ENCODE measurements at places on chromosomes 6 and 20.

DNA sequence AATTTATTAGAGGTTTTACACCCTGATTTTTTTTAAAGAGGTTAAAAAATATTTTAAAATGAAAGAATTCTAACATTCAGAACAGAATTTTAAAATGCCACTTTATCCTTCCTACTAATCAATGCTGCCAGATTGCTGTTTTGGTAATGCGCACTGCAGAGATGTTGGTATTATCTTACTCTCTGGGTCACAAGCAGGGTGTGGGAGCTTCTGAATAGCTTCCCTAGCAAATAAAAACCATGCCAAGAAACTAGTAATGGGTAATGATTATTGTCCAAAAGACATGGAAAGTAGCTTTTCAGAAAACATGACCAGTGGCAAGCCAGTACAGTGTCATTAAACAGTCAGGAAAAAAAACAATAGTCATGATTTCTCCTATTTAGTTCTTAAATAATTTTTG lies 205.4 kb downstream of the TPBG start:
- peak; percentile 79 for DNase-seq

DNA sequence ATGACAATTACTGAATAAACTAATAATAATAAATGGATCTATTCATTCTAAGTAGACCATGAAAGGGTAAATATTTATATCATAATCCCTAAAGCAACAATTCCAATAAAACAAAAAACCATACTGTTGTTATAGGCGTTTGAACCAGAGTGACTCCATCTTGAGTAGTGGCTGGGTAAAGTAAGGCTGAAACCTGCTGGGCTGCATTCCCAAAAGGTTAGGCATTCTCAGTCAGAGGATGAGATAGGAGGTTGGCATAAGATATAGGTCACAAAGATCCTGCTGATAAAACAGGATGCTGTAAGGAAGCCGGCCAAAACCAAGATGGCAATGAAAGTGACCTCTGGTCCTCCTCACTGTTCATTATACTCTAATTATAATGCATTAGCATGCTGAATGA lies 8.3 kb downstream of the OR2H1 start:
- DNase-seq: no peak

DNA sequence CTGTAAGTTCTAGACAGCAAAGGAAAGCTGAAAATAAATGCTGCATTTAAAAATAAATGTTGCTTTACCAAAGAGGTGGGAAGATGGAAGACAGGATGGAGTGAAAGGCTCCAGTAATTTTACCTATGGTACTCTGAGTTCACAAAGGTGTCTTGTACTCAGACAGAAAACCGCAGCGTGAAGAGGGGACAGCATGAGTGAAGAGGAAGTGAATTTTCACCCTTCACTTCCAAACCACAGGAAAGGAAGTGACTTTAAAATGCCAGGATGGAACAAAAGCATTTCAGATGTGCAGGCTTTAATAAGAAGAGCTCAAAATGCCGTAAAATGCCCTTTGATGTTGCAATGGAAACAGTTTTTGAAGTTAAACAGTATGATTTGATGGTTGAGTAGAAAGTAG lies 91.2 kb upstream of the TINAG start:
- DNase-seq: no peak

GRCh38 chr6:2465336-2465735 lies 219.9 kb upstream of the GMDS start:
- no peak for DNase-seq

- DNase-seq: no peak
Measured at GRCh38 chr20:59604741-59605600, 631 bp downstream of the PHACTR3 start.

DNA sequence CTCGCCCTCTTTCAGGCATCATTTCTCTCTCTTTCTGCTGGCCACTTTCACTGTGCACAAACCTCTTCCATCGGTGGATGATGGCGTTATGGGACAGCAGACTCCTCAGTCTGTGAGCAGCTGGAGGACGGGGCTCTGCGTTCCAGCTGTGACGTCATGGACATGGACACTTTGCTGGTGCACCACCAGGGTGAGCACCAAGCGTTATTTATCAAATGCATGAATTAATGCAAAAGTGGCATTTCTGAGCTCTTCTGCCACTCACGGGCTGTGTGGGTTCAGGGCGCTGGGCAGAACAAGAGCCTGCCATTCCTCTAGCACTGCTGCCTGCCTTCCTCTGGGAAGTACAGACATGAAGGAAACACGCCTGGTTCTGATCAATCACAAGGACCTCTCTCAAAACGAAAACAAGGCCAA lies 82.9 kb upstream of the MPC1 start:
- DNase-seq: no peak

DNA sequence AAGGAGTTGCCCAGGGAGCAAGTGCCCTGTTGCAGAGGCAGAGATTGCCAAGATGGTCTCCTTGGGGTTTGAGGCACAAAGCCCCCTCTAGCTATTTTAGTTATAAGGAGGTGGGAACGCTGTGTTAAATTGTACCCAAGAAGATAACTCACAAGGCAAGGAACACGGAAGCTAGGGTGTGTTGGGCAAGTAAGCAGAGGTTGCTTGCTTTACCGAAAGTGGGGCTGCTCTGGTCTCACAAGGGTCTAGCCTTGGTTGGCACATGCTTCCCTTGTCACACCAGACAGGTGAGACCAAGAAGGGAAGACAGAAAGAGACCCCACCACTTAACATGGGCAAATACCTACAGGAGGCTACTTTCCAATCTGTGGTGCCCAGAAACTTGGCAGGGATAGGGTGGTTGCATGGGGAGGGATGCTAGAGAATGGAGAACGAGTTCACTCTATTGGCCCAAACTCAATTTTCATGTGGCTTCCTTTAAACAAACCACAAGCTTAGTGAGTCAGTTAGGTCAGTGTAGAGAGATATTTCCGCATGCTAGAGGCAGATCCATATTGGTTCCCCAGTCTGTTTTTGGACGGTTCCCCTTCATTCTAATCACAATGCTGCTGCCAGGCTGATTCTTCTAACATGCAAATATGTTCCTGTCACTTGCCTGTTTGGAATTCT lies 42.4 kb downstream of the PLAGL1 start:
- DNase-seq: no peak

DNA sequence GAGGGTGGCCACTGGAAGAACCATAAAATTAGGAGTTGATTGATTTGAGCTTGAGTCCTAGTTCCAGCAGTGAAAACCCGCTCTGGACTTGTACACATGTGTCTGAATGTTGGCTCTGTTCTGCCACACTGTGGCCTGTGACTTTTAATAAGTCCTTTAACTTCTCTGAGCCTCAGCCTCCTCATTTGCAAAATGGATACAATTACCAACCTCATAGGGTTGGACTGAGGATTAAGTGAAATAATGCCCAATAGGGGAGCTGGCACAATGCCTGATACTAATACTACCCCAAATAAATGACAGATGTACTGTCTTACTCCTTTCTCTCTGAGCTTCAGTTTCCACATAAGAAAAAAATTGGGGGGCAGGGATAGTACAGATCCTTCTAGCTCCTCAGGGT lies 92.6 kb upstream of the RIPOR2 start:
- no peak for DNase-seq

GRCh38 chr6:151008425-151008824 lies 142.9 kb downstream of the MTHFD1L start:
- DNase-seq: no peak

- no peak for DNase-seq
Measured at GRCh38 chr6:144334150-144334708, 49.1 kb downstream of the UTRN start.

DNA sequence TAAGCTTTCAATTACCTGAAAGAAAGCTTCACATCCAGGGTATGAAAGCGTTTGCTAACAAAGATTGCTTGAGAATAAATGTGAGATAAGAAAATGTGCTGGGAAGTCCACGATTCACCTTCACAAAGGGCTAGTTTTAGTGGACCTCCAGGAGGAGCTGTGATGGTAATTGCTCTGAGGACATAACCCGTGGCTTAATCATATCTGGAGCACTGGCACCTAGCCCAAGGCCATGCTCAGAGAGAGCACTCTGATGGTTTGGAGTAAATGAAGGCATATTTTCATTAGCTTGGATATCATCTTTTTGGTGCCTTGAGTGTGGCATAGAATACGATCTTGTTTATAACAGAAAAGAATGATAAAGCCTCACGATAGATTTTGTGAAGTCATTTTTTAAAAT lies 46.9 kb upstream of the BACH2 start:
- no peak for DNase-seq

DNA sequence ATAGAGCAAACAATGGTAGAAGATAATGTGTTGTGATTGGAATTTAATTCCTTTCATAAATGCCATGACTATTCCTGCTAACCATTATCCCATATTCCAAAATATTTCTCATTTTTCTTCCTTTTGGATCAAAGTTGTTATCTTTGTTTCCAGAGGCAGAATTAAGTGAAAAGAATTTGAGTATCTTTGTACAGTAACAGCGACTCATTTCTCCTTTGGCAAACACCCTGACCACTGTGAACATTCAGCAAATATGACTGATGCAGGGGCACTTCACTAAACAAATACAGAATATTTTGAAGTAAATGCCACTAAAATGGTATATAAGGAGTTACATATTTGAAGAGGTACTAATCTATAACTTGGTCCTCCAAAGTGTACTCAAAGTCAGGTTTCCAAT lies 105.0 kb upstream of the LAMP5 start:
- no peak for DNase-seq

DNA sequence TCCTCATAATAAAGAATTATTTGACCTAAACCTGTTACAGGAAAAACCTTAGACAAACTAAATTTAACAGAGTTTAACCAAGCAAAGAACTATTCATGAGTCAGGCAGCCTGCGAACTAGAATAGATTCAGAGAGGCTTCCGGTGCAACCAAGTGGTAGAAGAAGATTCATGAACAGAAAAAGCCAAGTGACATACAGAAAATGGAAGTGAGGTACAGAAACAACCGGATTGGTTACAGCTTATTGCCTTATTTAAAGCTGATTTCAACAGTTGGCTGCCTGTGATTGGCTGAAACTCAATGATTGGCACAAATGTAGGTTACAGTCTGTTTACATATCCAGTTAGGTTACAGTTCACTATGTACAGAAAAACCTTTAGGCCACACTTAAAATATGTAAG lies 10.1 kb downstream of the PPP1R3G start:
- DNase-seq: no peak

DNA sequence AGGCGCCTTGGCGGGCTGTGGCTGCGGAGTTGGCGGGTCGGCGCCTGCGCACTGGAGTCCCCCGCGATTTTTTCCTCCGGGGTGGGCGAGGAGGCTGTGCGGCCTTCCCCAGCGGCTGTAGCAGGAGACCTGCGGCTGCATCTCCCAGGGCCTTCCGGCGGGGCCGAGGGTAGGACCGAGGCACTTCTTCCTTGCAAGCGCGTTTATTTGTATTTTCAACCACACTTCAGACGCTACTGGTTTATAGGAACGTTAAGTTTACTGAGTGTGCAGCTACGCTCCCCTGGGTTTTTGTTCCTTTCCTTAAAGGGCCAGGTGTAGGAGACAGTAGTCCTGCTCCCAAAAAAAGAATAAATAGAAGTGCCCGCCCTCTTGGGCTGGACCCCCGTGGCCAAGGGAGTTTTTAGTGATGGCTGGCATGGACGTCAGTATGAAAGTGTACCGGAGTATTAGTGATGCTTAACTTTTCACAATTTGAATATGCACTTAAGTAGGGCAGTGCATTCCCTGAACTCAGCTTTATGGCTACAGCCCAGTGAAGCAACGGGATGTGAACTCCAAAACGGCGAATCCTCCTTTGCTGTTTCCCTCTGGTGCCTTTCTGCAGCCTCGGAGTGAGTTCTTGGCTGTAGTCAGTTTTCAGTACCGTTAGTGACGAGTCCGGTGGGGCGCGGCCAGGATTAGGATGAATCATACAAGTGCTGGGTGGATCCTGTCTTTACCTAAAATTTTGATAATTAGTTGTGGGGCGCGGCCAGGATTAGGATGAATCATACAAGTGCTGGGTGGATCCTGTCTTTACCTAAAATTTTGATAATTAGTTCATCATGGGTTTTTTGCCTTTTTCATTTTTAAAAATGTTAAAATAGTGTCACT lies 1.0 kb upstream of the FBXO5 start:
- DNase-seq: peak; percentile 74

DNA sequence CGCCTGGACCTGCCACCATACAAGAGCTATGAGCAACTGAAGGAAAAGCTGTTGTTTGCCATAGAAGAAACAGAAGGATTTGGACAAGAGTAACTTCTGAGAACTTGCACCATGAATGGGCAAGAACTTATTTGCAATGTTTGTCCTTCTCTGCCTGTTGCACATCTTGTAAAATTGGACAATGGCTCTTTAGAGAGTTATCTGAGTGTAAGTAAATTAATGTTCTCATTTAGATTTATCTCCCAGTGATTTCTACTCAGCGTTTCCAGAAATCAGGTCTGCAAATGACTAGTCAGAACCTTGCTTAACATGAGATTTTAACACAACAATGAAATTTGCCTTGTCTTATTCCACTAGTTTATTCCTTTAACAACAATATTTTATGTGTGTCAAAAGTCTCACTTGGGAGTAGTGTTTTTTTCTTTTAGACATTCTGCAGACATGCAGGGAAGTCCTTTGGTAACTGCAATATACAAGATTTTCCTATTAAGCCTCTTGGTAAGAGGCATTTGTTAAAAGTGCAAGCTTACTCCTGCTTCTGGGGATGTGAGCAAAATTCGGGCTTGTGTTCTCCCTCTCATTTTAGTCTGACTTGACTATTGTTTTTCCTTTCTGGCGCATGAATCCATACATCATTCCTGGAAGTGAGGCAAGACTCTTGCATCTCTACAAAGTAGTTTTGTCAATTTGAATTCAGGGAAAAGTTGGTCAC lies 8.4 kb upstream of the DYNLRB1 start:
- no peak for DNase-seq

DNA sequence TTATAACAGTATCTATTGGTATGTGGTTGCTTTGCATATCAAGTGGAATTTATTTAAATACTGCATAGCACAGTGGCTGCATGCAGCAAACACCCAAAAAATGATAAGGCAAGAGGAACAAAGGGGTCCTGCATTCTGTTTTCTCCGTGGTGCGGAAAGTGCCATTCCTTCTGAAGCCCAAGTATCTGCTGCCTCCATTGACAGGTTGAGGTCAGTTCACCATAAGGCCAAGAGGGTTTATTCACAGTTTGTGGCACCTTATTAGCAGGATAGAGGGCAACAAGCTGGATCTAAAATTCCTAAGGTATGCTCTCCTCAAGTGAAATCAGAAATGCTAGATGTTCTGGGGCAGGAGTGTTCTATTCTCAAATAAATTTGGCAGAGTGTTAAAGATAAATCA lies 9.3 kb downstream of the CARMIL1 start:
- no peak for DNase-seq

DNA sequence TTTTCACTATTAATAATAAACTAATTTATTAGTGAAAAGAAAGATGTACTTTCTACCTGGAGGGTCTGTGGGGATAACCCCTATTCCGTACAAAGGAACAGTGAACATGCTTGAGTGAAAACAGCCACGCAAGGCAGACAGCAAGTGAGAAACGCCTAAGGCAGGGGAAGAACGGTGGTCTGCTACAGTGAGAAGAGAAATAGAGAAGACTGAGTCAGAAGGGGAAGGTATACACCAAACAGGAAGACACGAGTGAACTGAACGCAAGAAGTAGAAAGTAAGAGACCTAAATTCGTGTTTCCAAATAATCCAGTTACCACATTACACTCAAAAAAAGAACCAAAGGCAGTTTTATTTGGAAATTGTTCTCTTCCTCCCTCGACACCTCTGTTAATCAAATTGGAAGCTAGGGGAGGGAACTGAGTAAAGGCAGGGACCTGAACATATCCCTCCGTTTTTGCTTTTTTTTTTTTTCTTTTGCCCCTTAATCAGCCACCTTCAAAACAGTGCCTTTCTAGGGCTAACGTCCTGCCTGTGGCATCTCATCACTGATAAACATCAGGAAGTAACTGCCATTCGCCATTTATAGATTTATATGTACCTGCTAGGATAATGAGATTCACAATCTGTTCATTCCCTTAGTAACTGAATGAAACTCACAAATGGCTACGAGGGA lies 48.9 kb downstream of the ATXN1 start:
- DNase-seq: no peak

- no peak for DNase-seq
Measured at GRCh38 chr6:1695546-1696462, 86.1 kb downstream of the FOXC1 start.

Data from NCI-H1092 treated with DMSO at 0.1 percent for 48 hours (cell line).